ENCODE measurements at places on chromosomes 12 and 14.
A peak's percentile ranks its signal among the peaks of the same experiment; 100 is the strongest.

- H3K4me3 ChIP-seq, result peak within 1 kb of the TSS; percentile 41
- no peaks in the 10 kb centered on the region for H3K36me3 ChIP-seq
- H3K27ac ChIP-seq, result peak within 1 kb of the TSS; percentile 31
- DNase-seq, result peak; percentile 32
- peaks cover 10% of the 10 kb centered on the region for H3K4me1 ChIP-seq
Measured at GRCh38 chr12:49903700-49904423, at the start of gene FAIM2. Gene FAIM2 (minus strand): TSS chr12:49903900. CDS start chr12:49903792, 108 bp downstream.

- H3K27me3 ChIP-seq, result no peaks in the 10 kb centered on the region
- peaks cover 12% of the 10 kb centered on the region for H3K4me1 ChIP-seq
- no peak for DNase-seq
Measured at GRCh38 chr14:24098927-24099813, 5.1 kb downstream of the PCK2 start.

- no peak overlapping the region for H3K27ac ChIP-seq
- no peak overlapping the region for H3K4me3 ChIP-seq
- no peaks in the 10 kb centered on the region for H3K27me3 ChIP-seq
- H3K4me1 ChIP-seq, result no peaks in the 10 kb centered on the region
Measured at GRCh38 chr12:87861791-87862190, 167.4 kb downstream of the C12orf50 start.

DNA sequence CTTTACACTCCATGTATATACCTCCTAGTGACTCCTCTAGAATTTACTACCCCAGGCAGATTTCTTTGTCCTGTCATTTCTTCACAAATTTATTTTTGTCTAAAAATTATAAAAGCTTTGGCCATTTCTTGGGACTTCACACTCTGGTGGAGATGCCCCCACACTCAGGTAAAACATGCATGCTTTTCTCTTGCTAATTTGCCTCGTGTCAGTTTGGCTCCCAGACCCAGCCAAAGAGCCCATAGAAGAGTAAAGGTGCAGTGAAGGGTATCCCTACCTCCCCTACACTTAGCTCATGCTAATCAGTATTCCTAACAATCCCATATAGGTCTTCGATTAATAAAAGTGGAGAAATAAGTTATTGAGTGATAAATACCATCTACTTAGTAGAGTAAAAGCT, 256.5 kb upstream of the KRR1 start:
- no peak overlapping the region for H3K4me3 ChIP-seq
- H3K36me3 ChIP-seq, result no peaks in the 10 kb centered on the region
- H3K27ac ChIP-seq, result no peak overlapping the region
- H3K27me3 ChIP-seq, result no peaks in the 10 kb centered on the region

DNA sequence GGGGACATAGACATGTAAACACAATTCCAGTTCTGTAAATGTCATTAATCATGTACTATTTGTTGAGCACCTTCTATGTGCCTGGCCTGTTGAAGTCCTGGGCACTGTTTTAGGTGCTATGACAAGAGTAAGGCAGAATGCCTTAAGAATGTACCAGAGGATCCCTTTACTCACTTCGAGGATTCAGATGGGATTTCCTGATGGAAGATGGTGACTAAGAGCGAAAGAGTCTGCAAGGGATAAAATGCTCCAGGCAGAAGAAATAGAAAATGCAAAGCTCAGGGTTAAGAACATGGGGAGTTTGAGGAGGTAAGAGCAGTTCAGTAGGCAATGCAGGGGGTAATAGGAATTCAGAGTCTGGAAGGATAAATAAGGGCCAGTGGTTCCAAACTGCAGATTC, 671.3 kb upstream of the TBX3 start:
- H3K4me1 ChIP-seq, result no peaks in the 10 kb centered on the region
- H3K36me3 ChIP-seq, result no peaks in the 10 kb centered on the region
- no peak for DNase-seq
- no peak overlapping the region for H3K4me3 ChIP-seq
- no peaks in the 10 kb centered on the region for H3K27me3 ChIP-seq

- no peak overlapping the region for H3K4me3 ChIP-seq
- no peak for DNase-seq
- H3K27ac ChIP-seq, result no peak overlapping the region
- H3K36me3 ChIP-seq, result no peaks in the 10 kb centered on the region
- no peaks in the 10 kb centered on the region for H3K27me3 ChIP-seq
- no peaks in the 10 kb centered on the region for H3K4me1 ChIP-seq
Measured at GRCh38 chr14:24798911-24799462, 165.0 kb upstream of the GZMB start.

GRCh38 chr12:28963554-28963953, 185.5 kb upstream of the FAR2 start:
- no peak for DNase-seq
- peaks cover 34% of the 10 kb centered on the region for H3K4me1 ChIP-seq
- H3K27me3 ChIP-seq, result no peaks in the 10 kb centered on the region
- no peak overlapping the region for H3K4me3 ChIP-seq

GRCh38 chr12:92639017-92639416, 63.8 kb upstream of the PLEKHG7 start:
- no peak overlapping the region for H3K27ac ChIP-seq
- no peaks in the 10 kb centered on the region for H3K27me3 ChIP-seq
- H3K4me3 ChIP-seq, result no peak overlapping the region
- H3K36me3 ChIP-seq, result no peaks in the 10 kb centered on the region
- no peak for DNase-seq

GRCh38 chr14:98773814-98774213, 498.2 kb downstream of the BCL11B start:
- DNase-seq, result no peak
- no peaks in the 10 kb centered on the region for H3K4me1 ChIP-seq
- H3K36me3 ChIP-seq, result no peaks in the 10 kb centered on the region
- H3K4me3 ChIP-seq, result no peak overlapping the region
- no peaks in the 10 kb centered on the region for H3K27me3 ChIP-seq
- H3K27ac ChIP-seq, result no peak overlapping the region

GRCh38 chr14:69985463-69985862, 106.2 kb downstream of the SMOC1 start:
- no peaks in the 10 kb centered on the region for H3K27me3 ChIP-seq
- H3K27ac ChIP-seq, result no peak overlapping the region
- no peak for DNase-seq
- H3K36me3 ChIP-seq, result no peaks in the 10 kb centered on the region
- H3K4me3 ChIP-seq, result no peak overlapping the region

DNA sequence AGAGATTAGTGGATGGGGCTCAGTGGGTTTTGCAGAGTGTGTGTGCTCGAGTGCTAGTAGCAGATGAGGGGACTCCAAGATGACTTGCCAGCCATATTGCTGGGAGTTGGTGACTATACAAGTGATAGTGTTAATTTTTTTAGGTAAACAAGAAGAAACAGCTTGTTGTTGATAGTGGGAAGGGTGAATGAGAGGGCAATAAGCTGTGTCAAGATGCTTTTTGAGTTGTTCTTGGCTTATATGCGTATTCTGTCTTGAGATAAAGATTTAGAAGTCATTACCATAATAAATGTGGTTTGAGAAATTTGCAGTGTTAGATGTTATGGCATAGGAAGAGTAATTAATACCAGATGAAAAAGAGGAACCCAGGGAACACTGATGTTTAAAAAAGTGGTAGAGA, 75.3 kb downstream of the RCOR1 start:
- peaks cover 4% of the 10 kb centered on the region for H3K4me1 ChIP-seq
- no peaks in the 10 kb centered on the region for H3K36me3 ChIP-seq
- no peak for DNase-seq

- peaks cover 50% of the 10 kb centered on the region for H3K36me3 ChIP-seq
- no peak overlapping the region for H3K4me3 ChIP-seq
- peak; percentile 47 for DNase-seq
Measured at GRCh38 chr12:57521525-57522010, 1.1 kb upstream of the MBD6 start.

DNA sequence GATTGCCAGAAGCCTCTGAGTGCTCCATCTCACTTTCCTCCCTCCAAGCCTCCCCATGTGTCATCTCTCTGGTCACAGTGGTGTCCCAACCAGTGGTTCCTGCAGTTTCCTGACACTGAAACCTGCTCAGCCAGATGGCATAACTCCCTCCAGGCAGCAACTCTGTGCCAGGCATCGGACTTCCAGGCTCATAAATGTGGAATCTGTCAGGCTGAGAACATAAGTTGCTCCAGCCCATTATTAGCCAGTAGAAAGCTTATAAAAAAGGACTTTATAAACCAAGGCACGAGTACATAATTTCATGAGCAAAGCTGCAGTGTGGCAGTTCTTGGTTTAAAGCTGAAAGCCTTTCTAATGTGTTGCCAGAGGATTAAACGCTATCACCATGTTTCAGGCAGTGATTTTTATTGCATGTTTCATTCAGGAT, 194.3 kb downstream of the DACT1 start:
- no peak overlapping the region for H3K4me3 ChIP-seq
- no peaks in the 10 kb centered on the region for H3K4me1 ChIP-seq
- H3K27ac ChIP-seq, result no peak overlapping the region

DNA sequence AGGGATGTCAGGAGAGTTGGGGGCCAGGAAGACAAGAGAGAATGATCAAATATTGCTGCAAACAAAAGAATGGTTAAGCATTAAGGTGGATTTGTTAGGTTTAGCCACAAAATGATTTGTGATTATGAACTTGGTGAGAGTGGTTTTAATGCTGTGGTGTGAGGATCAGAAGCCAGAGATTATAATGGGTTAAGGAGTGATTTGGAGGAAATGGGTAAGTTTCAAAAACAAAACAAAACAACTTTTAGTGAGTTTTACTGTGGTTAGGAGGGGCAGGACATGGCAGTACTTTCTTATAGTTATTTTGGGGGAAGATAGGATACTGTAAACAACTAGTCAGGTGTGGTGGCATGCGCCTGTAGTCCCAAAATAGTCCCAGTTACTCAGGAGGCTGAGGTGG, 24.0 kb downstream of the DIP2B start:
- H3K36me3 ChIP-seq, result no peaks in the 10 kb centered on the region
- no peak overlapping the region for H3K4me3 ChIP-seq
- peaks cover 16% of the 10 kb centered on the region for H3K4me1 ChIP-seq
- no peak for DNase-seq
- no peak overlapping the region for H3K27ac ChIP-seq
- H3K27me3 ChIP-seq, result no peaks in the 10 kb centered on the region

GRCh38 chr12:28550757-28551704, 360.8 kb downstream of the CCDC91 start:
- H3K4me1 ChIP-seq, result peaks cover 12% of the 10 kb centered on the region
- no peak for DNase-seq
- no peaks in the 10 kb centered on the region for H3K36me3 ChIP-seq
- H3K27ac ChIP-seq, result no peak overlapping the region
- no peak overlapping the region for H3K4me3 ChIP-seq

DNA sequence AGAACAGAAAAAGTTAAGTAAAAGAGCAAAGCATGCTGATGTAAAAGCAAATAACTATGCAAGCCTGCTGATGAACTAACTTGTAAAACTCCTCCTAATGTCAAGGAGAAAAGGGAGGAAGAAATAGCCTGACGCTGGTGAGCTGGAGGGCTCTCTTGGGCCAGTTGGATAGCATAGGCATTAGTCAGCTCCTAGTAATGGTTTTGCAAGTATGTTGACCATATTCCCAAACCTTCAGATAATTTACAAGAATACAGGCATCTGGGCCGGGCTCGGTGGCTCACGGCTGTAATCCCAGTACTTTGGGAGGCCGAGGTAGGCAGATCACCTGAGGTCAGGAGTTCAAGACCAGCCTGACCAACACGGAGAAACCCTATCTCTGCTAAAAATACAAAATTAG, 871.4 kb downstream of the C12orf50 start:
- H3K36me3 ChIP-seq, result no peaks in the 10 kb centered on the region
- H3K4me3 ChIP-seq, result no peak overlapping the region
- no peak for DNase-seq
- no peak overlapping the region for H3K27ac ChIP-seq
- H3K4me1 ChIP-seq, result no peaks in the 10 kb centered on the region

DNA sequence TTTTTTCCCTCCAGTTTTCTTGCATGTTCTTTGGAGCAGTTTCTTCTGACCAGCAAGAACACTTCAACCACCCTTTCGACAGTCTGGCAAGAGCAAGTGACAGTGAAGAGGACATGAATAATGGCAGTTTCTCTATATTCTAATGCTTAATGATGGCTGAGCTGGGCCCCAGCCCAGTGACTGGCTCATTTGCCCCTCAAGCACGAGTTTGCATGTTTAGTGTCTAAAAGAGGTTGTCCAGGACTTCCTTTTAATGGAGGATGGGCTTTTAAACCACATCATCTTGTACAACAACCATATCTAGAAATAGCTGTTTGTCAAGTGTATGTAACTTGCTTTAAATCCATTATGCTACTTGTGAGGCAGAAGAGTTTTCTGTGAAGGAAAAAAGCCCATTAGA, 28.4 kb downstream of the RAD9B start:
- H3K4me3 ChIP-seq, result no peak overlapping the region
- DNase-seq, result no peak
- peaks cover 30% of the 10 kb centered on the region for H3K36me3 ChIP-seq
- no peaks in the 10 kb centered on the region for H3K27me3 ChIP-seq

DNA sequence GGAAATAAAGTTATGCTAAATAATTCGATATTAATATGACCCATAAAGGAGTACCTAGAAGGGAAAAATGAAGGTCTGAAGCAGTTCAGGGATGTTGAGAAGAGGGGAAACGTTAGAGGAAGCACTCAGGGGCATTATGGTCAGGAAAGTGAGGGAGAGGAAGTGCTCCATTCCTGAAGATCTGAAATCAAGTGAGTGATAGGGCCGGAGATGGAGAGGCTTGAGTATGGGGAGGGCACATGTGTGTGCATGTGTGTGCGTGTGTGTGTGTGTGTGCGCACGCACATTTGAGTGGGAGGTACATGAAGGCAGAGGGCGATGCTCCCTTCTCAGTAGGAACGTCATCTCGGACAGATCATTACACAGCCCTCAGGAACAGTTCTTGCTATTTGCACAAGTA, 4.9 kb upstream of the DCD start:
- H3K4me3 ChIP-seq, result no peak overlapping the region
- peaks cover 37% of the 10 kb centered on the region for H3K27me3 ChIP-seq
- H3K4me1 ChIP-seq, result no peaks in the 10 kb centered on the region
- no peak for DNase-seq

GRCh38 chr14:104218361-104219180, 80.2 kb downstream of the KIF26A start:
- no peaks in the 10 kb centered on the region for H3K36me3 ChIP-seq
- H3K4me1 ChIP-seq, result peaks cover 2% of the 10 kb centered on the region
- H3K27me3 ChIP-seq, result peaks cover 41% of the 10 kb centered on the region
- no peak overlapping the region for H3K27ac ChIP-seq
- no peak overlapping the region for H3K4me3 ChIP-seq

GRCh38 chr14:31068235-31068634, 42.1 kb upstream of the STRN3 start:
- no peaks in the 10 kb centered on the region for H3K4me1 ChIP-seq
- H3K27ac ChIP-seq, result no peak overlapping the region
- H3K4me3 ChIP-seq, result no peak overlapping the region
- H3K36me3 ChIP-seq, result no peaks in the 10 kb centered on the region
- no peak for DNase-seq

DNA sequence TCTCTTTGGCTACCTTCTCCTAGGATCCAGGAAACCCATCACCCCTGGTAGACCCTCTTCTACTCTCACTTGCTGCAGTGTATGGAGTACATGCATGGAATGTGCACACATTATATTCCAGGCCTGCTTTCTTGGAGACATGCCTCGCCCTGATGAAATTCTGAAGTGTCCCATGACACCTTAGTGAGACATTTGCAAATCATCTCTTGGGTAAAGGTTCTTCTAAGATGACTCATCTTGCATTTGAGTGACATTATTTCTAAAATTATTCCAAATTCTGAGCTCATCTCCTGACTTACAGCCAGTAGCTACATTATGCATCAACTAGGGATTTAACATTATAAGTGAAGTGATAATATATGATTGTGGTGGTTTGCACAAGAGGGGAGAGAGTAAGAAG, 49.8 kb downstream of the SDR9C7 start:
- no peak overlapping the region for H3K27ac ChIP-seq
- H3K4me3 ChIP-seq, result no peak overlapping the region
- H3K4me1 ChIP-seq, result no peaks in the 10 kb centered on the region

Measured in heart right ventricle (tissue), 16 donors.